ENCODE measurements at places on chromosomes 5 and 9.
A peak's percentile ranks its signal among the peaks of the same experiment; 100 is the strongest.

DNA sequence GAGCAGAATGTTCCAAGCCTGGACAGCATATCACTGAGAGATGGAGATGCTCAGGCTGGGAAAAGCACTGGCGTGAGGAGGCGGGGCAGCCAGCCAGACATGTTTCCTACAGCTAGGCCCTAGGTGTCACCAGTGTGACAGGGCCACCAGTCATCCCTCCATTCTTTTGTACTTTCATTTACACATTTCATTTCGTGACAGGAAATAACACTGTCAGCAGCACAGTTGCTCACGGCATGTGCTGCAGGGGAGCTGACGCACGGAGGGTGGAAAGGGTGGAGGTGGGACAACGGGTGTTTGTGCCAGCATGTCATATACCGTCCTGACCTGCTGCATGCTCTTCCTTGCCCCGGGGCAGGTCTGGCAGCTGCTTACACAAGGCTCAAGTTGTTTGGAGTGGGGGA lies 14.8 kb upstream of the CEMIP2 start:
- no peak for DNase-seq

DNA sequence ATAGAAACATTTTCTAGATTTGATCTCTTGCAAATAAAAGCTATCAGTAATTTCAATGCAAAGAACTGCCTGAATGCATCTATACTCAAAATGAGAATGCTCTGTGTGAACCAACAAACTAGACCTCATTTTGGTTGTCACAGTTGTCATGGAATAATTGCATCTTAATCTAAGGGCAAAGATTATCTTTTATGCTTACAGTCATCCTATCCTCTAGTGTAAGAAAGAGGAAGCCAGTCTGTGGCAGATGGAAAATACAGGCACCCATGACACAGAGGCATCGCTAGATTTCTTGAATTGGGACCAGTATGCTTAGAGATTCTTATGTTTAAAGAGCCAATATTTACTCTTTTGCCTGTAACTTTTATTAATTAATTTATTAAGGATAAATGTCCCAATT lies 95.0 kb downstream of the MACIR start:
- no peak for DNase-seq

- DNase-seq = no peak
Measured at GRCh38 chr9:76701441-76702039, 62.7 kb upstream of the PCA3 start.

- DNase-seq = no peak
Measured at GRCh38 chr5:43639566-43639965, 36.6 kb downstream of the NNT start.

DNA sequence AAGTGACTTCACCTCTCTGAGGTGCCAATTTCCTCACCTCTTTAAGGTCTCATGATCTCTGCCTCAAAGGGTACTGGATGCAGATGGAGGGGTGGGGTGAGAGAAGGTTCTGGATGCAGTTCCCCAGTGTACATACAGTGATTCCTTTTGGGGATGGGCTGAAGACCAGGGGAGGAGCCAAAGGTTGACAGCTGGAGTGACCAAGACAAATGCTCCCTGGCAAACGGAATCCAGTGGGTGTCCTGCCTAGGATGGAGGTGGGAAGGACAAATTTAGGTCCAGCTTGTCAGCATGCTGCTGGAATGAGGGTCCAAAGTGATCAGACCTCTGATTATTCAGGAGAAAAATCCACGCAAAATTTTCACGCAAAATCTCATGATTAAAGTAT lies 7.3 kb upstream of the LMX1B start:
- DNase-seq = no peak

DNA sequence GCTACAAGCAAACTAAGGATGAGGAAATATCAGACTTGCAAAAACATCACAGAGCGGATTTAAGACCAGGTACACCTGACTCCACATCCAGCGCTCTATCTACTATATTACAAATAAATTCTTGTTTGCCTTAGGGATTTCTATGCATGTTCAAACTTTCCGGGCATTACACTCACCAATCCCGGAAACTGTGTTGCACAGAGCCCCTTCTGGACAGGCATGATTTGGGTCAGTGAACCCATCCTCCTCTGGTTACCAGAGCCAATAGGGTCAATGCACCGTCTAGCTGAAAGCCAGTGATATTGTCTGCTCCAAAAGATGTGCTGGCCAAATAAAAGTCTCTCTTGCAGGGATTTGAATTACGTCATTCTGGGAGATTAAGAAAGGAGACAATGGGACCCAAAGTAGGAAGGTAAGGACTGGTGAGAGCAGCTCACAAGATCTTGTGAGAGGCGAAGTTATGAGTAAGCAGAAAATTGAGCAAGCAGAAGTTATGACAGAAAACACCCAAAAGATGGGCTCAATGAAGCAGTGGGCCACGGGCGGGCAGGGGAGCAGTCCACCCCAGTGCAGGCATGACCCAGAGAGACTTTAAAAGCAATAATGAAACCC lies 155.8 kb upstream of the RAI14 start:
- DNase-seq = no peak

DNA sequence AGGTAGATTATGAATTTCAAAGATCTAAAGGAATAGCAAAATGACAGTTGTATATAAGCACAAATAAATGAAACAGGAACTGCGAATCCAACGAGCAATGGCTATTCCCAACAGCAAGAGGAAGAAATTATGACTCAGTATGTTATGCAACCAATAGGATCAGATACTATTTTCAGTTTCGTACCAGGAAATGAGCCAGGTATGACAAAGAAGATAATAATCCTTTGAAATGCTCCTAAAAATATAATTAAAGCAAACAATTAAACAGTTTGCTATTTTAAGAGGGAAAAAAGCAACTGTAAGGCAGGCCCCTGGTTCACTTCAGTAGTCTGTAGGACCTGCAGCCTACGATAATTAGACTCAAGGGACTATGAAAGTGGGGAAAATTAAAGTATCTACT lies 58.9 kb downstream of the AUH start:
- DNase-seq = no peak

DNA sequence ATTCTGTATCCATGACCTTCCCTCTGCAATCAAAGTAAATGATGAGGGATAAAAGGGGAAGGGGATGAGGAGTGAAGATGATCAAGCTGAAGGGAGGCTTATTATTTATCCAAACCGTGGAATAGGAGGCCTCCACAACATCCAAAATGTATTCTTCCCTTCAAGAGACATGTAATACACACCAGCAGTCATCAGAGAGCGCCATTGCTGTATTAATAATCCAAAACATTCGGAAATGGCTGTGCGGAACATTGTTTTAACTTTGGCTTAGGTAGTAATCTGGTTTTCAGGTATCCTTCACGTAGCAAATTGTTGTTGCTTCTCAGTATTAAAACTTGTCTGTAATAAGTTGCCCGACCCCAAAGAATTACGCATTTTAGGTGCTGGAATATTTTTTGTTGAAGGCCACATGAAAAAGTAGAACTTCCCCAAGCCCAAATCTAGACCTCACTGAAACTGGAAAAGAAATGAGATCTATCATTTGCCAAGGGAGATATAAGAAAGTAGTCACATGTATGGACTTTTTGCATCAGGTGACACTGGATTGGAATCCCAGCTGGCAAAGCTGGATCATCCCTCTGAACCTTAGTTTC lies 2.6 kb upstream of the BOD1 start:
- DNase-seq = no peak

GRCh38 chr9:80320480-80320879 lies 748.7 kb downstream of the TLE4 start:
- DNase-seq = no peak

- DNase-seq = no peak
Measured at GRCh38 chr5:122902263-122902662, 56.9 kb downstream of the SNX24 start.

DNA sequence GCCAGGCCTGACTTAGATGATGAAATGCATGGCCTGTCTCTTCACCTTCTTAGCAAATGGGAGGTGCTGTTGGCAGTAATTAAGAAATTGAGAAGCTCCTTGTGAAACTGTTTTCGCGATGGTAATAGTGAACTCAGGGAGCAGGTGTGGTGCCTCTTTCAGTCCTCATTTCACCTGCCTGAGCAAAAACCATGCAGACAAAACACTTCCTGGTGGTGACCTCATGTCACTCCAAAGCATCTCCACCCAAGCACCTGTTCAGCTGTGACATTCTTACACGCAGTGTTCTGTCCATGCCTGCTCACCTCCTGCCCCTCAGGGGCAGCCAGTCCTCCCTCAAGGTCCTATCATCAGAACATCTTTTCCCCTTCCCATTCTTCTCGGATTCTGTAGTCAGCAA lies 146.5 kb downstream of the CD180 start:
- no peak for DNase-seq

- DNase-seq = no peak
Measured at GRCh38 chr9:71630377-71630995, 137.8 kb downstream of the CEMIP2 start.

DNA sequence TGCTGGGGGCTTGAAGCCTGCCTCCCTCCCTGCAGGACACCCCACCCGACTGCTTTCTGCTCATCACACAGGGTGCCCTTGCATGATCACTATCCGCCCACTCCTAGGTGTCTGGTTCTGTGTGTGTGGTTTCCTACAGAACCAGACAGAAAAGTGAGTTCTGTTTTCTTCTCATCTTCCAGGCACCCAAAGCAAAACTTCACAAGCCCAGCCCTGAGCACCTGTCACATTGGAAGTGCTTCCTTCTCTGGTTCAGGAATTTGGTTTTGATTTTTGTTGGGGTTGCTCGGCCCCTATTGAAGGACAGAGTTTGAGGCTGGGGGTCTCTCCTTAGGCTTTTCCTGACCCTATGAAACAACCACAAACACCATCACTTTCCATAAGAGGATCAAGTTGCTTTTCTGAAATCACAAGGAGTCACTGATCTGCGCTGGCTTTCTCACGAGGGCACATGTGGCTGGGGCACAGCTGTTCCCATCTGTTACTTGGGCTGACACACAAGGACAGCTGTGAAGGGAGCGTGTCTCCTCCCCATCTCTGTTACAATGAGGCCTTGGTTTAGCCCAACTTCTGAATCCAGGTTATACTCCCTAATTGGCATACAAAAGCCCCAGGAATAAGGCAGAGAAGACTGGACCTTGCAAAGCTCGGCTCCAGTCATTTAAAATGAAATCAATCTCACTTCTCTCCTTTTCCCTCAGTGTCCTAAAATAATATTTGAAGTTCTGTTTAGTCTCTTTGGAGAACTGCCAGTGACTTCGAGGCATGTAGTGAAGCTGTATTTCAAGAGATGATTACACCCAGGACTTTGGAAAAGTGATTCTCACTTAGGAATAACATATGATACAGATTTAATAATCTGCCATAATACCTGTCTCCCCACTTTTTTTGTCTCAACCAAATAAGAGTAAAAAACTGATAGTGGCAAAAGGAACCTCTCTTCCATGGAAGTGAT lies 213.1 kb upstream of the GAS1 start:
- DNase-seq = no peak

DNA sequence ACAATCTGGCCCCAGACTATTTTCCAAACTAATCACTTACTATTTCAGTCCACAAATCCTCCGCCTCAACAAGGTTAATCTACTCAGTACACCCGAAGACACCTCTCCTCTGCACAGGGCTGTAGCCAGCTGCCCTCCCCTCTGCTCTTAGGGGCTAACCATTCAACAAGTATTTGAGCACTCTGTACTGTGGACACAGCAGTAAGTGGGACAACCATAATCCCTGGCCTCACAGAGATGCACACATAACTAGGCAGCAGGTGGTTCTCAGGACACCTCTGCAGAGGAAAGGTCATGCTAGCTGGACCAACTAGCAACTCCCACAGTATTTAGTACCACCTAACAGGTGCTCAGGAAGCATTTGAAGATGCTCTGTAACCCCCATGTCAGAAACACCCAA lies 5.5 kb downstream of the CAMSAP1 start:
- no peak for DNase-seq

- DNase-seq = no peak
Measured at GRCh38 chr9:113129466-113129865, 21.3 kb upstream of the SLC31A2 start.

GRCh38 chr5:122173474-122174415 lies 44.4 kb downstream of the ZNF474 start:
- DNase-seq = no peak

- DNase-seq = no peak
Measured at GRCh38 chr9:3444016-3444415, 81.8 kb downstream of the RFX3 start.

DNA sequence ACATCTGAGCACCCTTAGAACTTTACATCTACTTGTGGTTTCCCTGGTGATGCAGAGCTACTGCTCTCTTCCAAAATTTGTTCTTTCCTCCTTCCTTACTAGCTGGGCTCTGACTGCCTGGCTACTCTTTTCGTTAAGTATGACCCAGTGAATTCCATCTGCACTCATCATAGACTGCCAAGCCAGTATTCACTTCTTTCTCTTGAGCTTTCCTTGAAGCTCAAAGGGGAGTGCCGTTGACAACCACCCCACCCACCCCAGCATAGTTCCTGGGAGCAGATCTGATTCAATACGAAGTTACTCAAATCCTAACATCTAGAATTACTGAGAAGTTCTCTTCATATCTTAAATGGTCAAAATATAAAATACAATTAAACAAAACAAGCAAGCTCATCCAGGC lies 190.5 kb downstream of the ADAMTS12 start:
- no peak for DNase-seq

GRCh38 chr5:167296661-167297060 lies 994.8 kb upstream of the WWC1 start:
- no peak for DNase-seq

DNA sequence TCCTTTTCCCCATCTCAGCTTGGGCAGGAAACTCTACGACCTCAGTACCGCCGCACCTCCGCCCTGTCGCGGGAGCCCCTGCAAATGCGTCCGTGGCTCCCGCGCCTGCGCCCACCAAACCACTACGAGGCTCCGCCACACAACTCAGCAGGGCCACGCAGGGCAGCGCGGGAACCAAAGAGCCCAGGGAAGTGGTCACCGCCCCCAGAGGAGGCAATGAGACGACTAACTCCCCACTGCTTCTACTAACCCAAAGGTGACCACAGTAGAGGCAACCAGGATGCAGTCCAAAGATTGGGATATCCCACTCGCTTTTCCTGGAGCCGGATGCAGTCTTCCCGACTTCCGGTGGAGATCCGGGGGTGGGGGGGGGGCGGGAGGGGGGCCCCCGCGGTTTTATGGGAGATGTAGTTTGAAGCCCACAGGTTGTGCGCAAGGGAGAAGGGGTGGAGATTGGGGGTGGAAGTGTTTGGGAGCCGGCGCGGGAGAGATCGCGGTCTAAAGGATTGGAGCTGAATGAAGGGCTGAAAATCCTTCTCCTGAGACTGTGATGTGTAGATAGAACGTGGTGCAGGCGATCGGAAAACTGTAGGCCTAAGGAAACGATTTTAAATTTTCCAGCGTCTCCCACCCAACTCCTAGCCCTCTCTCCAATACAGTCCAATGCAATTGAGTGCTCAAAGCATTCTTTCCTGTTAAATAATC lies at the start of gene NUDT12:
Gene NUDT12, minus strand, starts transcription at position 337 of the 705 bp plus-strand sequence. CDS start 2,541 bp downstream, outside the sequence.
- peak; percentile 82 for DNase-seq

DNA sequence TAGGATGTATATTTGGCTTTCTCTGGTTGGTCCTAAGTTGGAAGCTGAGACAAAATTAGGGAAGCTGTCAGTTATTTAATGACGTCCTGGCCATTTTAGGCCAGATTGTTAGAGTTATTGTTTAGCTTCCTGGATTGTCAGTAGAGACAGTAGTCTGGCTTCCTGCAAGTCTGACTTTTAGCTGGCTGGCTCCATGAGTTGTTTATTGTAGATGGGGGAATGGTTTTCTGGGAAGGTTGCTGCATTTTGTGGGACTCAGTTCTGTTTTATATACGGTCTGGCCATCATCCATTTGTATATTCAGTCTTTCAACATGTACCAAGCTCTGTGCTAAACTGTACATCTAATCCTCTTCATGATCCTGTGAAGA lies 68.3 kb downstream of the SGCD start:
- no peak for DNase-seq
